ENCODE measurements at places on chromosomes 12 and 14.

- DNase-seq: no peak
Observed at GRCh38 chr12:15355766-15356165, 33.5 kb downstream of the PTPRO start.

GRCh38 chr12:11509326-11509725, 114.0 kb upstream of the PRB2 start:
- DNase-seq: no peak

DNA sequence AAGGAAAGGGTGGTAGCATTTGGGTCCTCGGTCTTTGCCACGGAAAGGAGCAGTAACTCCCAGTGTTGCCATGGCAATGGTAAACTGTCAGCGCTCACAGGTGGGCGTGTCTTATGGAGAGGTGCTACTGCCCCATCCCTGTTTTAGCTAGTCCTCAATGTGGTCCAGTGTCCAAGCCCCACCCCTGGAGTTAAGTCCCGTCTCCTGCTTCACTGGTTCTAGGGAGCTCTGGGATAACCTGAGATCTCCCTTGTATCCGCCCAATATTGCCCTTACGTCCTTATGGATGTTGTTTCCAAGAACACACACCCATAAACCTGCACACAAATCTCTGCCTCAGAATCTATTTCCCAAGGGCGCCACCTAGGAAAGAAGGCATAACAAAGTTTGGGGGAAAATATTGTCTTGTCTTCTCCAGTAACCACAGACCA, 64.2 kb downstream of the SPRING1 start:
- DNase-seq: no peak

- no peak for DNase-seq
Observed at GRCh38 chr14:19918553-19919264, 1.7 kb upstream of the OR4K5 start.

GRCh38 chr12:102059343-102059742, 2.4 kb downstream of the WASHC3 start:
- DNase-seq: no peak

DNA sequence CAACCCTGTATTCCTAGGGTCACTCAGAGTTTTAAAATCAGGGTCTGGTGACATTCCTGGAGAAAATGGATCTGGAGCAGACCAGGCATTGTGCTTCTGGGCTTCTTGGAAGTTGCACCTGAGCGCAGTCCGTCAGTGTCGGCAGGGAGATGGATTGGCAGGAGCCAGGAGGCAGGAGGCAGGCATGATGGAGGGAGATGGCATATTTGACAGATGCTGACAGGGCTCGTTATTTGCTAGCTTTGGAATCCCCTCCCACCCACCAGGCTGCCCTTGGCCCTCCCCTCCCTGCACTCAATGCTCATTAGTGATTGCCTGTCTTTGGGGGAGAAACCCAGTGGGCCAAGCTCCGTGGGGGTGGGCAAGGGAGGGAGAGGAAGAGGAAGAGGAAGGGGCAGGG, 4.7 kb downstream of the CISTR start:
- DNase-seq: no peak

DNA sequence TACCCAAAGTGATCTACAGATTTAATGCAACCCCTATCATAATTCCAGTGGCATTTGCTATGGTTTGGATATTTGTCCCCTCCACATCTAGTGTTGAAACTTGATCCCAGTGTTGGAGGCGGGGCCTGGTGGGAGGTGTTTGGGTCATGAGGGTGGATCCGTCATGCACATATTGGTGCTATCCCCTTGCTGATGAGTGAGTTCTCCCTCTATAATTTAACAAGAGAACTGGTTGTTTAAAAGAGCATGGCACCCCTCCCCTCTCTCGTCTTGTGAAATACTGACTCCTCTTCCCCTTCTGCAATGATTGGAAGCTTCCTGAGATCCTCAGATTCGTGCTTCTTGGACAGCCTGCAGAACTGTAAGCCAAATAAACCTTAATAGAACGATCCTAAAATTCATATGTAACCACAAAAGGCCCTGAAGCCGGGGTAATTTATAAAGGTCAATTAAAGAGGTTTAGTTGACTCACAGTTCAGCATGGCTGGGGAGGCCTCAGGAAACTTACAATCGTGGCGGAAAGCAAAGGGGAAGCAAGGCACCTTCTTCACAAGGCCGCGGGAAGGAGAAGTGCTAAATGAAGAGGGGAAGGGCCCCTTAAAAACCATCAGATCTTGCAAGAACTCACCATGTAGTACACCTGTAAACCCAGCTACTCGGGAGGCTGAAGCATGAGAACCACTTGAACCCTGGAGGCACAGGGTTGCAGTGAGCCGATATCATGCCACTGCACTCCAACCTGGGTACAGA, 41.2 kb downstream of the SLC39A9 start:
- peak; percentile 19 for DNase-seq

DNA sequence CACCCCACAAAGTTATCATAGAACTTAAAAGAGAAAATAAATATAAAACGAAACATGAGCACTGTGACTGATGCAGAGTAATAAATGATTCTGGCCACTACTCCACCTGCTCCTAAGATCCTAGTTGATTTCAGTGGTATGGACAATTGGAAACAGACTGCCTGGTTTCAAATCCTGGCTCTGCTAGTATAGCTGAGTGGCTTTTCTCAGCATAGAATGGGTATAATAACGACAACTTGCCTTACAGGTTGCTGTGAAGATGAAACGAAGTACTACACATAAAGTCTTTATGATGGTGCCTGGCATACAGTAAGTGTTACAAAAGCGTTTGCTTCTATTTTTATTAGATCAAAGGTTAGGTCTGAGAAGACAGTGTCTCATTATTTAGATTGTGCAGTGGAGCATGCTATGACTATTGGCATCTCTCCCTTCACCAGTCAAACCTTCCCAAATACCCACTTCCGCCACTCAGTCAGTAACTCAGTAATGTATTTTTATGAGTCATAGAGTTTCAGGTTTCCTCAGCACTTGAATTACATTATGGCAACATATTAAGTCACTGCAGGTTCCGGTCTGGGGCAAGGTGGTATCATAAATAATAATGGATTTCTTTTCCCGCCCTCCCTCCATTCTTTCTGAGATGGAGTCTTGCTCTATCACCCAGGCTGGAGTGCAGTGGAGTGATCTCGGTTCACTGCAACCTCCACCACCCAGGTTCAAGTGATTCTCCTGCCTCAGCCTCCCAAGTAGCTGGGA, 29.7 kb upstream of the NR2C1 start:
- no peak for DNase-seq

- DNase-seq: no peak
Observed at GRCh38 chr12:27952510-27952909, 20.0 kb downstream of the PTHLH start.

- no peak for DNase-seq
Observed at GRCh38 chr14:24317141-24317928, 6.0 kb downstream of the LTB4R start.

DNA sequence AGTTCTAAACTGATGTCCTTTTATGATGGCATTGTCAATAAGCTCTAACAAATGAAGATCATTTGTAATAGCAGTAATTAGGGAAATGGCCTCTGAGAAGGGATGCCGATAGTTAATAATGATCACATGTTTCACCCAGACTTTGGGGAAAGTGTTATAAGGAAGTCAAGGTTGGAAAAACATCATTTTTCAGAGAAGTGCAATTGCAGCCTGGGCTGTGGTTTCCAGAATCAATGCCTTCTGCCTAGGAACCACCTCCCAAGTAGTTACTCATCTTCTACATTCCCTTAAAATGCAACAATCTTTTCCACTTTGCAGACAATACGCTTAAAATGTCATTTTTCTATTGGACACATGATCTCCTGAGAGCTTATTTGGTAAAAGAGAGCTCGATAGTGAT, 879 bp downstream of the EDDM3A start:
- DNase-seq: no peak

GRCh38 chr12:116703214-116703795, 34.6 kb downstream of the SPRING1 start:
- DNase-seq: peak; percentile 78

- DNase-seq: no peak
Observed at GRCh38 chr12:18567787-18568186, 170.0 kb downstream of the PLCZ1 start.

GRCh38 chr14:77040059-77040740, 11.7 kb upstream of the IRF2BPL start:
- peak; percentile 72 for DNase-seq

DNA sequence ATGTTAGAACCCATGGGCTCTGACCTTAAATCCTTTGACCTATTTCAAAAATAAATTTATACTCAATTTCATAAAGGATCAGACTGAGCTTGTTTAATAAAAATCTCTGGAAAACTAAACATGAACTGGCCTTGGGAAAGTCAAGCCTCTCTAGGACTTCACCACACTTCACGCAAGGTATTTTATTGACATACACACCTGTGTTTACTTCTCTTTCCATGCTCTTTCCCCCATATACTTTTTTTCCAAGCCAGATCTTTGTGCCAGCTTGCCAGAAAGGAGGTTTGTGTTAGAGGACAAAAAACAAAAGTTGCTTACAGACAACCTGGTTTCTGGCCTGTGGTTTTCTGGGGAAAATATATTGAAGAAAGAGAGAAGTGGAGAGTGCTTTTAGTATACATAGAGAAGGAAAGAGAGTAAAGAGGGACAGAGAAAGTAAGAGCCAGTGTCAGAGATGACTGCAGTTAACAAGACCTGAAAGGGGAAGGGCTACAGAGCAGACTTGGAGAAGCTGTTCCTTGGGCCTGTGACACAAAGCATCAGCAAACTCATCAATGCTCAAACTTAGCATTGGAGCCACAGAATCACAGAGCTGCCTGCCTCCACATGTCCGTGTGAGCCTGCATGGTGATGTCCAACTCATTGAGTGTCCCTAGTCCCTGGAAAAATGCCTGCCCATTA, 77.3 kb upstream of the TMTC2 start:
- no peak for DNase-seq

- no peak for DNase-seq
Observed at GRCh38 chr12:13222076-13222475, 25.6 kb downstream of the EMP1 start.

GRCh38 chr14:90398315-90398839, 1.5 kb downstream of the CALM1 start:
- DNase-seq: no peak

- no peak for DNase-seq
Observed at GRCh38 chr12:69653703-69654102, 43.0 kb upstream of the LRRC10 start.

DNA sequence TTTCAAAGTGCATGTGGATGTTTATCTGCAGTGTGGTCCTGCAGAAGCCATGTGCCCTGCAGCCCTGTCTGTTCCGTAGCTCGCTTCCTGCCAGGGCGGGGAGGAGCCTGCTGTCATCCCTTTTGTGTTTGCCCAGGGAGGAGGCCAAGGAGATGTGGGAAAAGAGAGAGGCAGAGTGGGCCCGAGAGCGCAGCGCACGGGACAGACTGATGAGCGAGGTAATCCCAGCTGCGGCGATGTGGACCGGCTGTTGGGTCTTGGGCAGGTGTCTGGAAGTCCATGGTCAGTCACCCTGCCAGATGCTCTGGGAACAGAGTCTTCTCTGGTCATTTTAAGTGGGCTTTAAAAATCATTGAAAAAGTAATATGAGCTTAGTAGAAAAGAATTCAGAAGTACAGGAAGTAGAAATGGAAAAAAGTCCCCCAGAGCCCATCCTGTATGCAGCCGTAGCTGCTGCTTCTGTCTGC, 12.8 kb downstream of the TCHP start:
- DNase-seq: no peak

DNA sequence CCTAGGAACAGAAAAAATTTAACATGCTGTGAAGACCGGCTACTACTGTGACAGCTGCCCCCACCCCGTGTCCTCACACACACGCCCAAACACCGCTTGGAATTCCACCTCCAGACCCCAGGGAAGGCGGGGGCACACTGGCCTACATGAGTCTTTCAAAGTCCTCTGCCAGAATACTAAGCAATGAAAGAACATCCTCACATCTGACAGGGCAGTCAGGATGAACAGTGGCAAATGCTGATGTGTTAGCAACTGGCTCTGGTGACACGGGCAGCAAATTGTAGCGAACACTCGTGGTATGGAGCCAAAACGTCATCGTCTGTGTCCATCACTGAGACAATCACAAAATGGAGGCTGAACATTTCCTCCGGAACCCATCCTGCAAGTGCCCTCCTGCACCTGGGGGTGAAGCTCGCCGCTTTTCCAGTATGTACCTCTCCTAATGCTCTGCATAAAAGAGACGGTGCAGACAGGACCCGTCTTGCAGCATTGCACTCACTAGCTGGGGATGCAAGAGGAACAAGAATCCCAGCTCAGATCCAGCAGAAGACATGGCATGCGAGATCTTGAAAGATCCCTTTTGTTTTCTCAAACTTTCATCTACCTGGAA, 94.8 kb downstream of the BCL11B start:
- DNase-seq: no peak

GRCh38 chr12:103839609-103840461, 1.2 kb downstream of the NT5DC3 start:
- DNase-seq: no peak

DNA sequence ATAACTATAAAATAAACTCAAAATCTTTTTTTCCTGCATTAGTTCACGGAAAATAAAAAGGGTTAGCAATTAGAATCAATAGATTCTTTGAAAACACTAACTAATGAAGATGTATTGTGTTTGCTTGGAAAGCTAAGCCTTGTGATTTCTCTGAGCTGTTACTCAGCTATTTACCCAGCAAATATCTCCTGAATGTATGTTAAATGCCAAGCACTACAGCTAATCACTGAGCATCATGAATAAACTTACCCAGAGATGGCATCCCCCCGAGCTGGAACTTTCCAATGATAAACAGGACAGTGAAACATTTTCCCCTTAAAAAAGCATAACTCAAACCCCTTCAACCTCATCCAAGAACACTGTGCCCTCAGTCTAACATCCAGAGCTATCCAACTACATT, 71.2 kb downstream of the SLC2A13 start:
- DNase-seq: no peak

GRCh38 chr14:63460680-63461369, 82.4 kb downstream of the PPP2R5E start:
- DNase-seq: no peak

GRCh38 chr12:59911516-59911915, 315.7 kb downstream of the SLC16A7 start:
- DNase-seq: no peak

DNA sequence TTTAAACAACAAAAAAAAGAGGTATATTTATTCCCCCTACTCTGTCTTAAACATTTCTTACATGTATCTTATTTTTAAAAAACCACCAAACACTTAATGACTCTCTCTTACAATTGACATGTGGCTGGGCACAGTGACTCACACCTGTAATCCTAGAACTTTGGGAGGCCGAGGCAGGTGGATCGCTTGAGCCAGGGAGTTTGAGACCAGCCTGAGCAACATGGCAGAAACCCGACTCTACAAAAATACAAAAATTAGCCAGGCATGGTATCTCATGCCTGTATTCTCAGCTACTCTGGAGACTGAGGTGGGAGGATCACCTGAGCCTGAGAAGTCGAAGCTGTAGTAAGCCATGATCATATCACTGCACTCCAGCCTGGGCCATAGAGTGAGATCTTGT, 16.0 kb downstream of the SLC41A2 start:
- no peak for DNase-seq

All from nephron progenitor cell (in vitro differentiated cells).